ENCODE measurements at places on chromosomes 6 and 20. TPM values are rescaled to one million over a fixed set of nuclear protein-coding genes. Genes with fewer than 3 reads are reported as not detected.

C6orf132 gene
- total RNA-seq, result 17.4 TPM

WFDC12 gene
- not detected for total RNA-seq

MYLK4 gene
- total RNA-seq, result 0.04 TPM

ADA gene
- 40.7 TPM for total RNA-seq

RBM24 gene
- 0.78 TPM for total RNA-seq

VWA7 gene
- 0.19 TPM for total RNA-seq

PPIL6 gene
- total RNA-seq, result 2.5 TPM

TMEM74B gene
- total RNA-seq, result 0.39 TPM

FBXO30 gene
- total RNA-seq, result 6.2 TPM

ZNF391 gene
- total RNA-seq, result 2.5 TPM

HTR1E gene
- total RNA-seq, result not detected

DDO gene
- total RNA-seq, result 0.23 TPM

NRSN1 gene
- not detected for total RNA-seq

CD93 gene
- under 0.01 TPM for total RNA-seq

CDH4 gene
- 2.2 TPM for total RNA-seq

PRR18 gene
- total RNA-seq, result not detected

AKAP7 gene
- 3.0 TPM for total RNA-seq

FOXQ1 gene
- 4.5 TPM for total RNA-seq

KCNG1 gene
- 60.2 TPM for total RNA-seq

RAD21L1 gene
- total RNA-seq, result not detected

RIPOR2 gene
- not detected for total RNA-seq

RIPPLY2 gene
- 0.11 TPM for total RNA-seq

SLC35F1 gene
- total RNA-seq, result not detected

All from hair follicular keratinocyte (primary cell).